ENCODE measurements at places on chromosomes 6 and 20.

GRCh38 chr20:24382743-24383142 is 86.7 kb upstream of the SYNDIG1 start:
- DNase-seq, result no peak

- DNase-seq, result no peak
These were observed 37.8 kb downstream of the RAB44 start for GRCh38 chr6:36735110-36736071.

- DNase-seq, result no peak
These were observed 78.7 kb downstream of the CDH26 start for GRCh38 chr20:60036746-60037499.

DNA sequence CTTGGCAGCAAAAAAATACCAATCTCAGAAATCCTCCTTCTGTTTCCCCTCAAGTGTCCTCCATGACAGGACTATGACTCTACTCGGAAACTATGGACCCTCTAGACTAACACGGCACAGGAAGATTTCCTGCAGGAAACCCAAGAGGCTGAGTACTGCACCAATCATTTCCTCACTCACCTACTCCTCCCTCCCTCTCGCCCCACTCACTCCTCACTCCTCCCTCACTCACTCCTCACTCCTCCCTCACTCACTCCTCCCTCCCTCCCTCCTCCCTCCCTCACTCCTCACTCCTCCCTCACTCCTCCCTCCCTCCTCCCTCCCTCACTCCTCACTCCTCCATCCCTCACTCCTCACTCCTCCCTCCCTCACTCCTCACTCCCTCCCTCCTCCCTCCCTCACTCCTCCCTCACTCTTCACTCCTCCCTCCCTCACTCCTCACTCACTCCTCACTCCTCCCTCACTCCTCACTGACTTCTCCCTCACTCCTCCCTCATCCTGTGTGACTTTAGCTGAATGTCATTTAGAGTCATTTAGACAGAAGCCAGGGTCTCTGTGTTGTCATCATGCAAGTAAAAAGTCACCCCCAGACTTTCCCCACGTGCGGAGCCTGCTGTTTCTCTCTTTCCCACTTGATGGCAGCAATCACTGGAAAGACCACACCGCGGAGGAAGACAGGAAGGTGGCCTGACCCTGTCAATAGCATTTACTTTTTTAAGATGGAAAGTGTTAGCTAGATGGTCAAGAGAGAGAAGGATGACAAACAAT is 226.8 kb upstream of the PDE10A start:
- DNase-seq, result no peak

DNA sequence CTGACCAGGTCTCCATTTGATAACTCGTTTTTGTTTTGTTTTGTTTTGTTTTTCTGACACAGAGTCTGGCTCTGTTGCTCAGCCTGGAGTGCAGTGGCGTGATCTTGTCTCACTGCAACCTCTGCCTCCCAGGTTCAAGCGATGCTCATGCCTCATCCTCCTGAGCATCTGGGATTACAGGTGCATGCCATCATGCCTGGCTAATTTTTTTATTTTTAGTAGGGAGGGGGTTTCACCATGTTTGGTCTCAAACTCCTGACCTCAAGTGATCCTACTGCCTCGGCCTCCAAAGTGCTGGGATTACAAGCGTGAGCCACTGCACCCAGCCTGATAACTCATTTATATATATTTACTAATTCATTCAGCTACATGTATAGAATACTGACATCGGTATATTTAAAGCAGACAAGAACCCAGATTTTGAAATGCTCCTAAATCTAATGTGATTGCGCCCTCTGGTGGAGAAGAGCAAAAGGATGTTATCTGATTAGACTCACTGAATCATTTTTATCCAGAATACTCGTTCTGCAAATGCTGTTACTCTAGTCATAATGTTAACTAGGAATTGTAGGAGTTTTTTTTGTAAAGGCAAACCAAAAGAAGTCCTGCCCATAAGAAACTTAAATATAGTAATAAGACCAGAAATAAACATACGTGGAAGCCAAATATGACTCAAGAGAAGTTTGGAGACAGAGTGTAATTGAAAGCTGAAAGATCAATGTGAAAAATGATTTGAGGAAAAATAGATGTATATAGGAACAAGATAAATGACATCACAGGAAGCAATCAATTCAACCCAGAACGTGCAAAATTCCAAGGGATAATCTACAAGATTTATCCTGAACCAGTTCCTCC is 5.3 kb upstream of the COL12A1 start:
- DNase-seq, result no peak

GRCh38 chr6:7267071-7267465 is 45.9 kb downstream of the SSR1 start:
- no peak for DNase-seq

- DNase-seq, result no peak
These were observed 229.8 kb downstream of the IBTK start for GRCh38 chr6:82017773-82018172.

GRCh38 chr20:63394069-63394919 is 33.1 kb upstream of the CHRNA4 start:
- DNase-seq, result no peak

DNA sequence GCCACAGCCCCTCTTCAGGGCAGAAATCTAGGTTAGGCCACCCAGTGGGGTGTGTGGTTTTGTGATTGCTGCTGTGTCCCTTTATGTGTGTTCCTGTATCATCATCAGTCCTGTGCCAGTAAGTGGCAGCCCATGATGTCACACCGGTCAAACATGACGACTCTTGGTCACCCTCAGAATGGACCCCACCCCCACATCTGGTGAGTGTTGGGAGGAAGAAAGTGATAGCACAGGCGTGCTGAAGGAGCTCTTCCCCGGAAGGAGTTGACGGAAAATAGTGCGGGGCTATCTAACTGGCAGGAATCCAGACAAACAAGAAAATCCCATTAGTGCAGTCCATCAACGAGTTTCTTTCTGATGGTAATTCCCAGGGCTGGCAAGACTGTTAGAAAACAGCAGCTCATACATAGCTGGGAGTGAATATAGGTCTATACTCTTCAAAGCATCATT is 33.4 kb upstream of the IL17A start:
- no peak for DNase-seq

DNA sequence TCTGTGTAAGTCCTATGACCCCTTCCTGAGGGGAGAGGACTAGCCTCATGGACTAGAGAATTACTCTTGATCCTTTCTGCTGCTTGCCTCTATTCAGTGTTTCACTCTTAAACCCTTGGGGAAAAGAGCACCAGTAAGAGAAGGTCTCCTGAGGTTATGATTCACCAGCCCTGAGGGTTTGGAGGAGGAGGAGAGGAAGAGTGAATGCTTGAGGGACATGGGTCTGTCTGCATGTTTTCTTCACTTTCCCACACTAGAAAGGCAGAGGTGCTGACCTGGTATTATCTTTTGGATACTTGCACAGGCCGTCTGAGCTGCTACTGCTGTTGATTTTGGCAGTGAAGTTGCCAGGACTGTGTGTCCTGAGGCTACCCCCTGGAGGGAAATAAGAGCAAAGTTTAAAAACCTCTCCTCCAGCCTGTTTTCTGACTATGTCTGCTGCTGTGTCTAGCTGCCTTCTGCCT is 78.3 kb downstream of the CD109 start:
- no peak for DNase-seq

GRCh38 chr6:166825553-166826145 is 130.7 kb downstream of the RNASET2 start:
- DNase-seq, result no peak

- DNase-seq, result no peak
These were observed 511.8 kb upstream of the ZNF337 start for GRCh38 chr20:26208296-26209091.

GRCh38 chr6:45476341-45476740 is 98.6 kb upstream of the SUPT3H start:
- DNase-seq, result no peak

DNA sequence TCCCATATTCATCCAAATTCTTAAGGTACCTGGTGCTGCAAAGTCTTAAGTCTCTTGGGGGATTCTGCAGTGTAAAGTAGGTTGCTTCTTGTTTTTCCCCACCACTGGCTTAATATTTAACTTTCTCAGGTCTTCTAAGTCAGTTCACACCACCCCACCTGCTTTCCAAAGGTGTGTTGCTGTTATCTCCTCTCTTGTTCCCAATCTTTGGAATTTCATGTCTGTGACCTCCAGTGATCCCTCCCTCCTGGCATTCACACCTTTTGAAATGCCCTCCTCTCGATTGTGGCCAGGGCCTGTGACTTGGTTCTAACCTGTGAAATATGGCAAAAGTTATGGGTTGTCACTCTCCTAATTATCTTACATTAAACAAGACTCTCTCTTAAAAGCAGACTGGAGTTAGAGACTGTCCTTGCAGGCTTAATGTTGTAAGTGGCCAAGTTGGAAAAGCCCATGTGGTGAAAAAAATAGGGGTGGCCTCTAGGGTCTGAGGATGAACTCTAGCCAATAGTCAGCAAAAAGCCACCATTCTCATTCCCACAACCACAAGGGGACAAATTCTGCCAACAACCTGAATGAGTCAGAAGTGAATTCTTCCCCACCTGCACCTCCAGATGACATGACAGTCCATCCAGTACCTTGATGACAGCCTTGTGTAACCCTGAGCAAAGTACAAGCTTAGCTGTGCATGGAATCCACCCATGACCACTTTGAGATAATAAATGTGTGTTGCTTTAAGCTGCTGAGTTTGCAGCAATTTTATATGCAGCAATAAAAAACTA is 45.1 kb downstream of the ADGRF1 start:
- no peak for DNase-seq

- no peak for DNase-seq
These were observed 526.1 kb downstream of the CDH26 start for GRCh38 chr20:60484316-60484715.

- DNase-seq, result no peak
These were observed at the start of gene FLRT3 for GRCh38 chr20:14337400-14338171. FLRT3 (minus strand) TSS chr20:14337612; CDS start chr20:14327506, 10,106 bp downstream.

DNA sequence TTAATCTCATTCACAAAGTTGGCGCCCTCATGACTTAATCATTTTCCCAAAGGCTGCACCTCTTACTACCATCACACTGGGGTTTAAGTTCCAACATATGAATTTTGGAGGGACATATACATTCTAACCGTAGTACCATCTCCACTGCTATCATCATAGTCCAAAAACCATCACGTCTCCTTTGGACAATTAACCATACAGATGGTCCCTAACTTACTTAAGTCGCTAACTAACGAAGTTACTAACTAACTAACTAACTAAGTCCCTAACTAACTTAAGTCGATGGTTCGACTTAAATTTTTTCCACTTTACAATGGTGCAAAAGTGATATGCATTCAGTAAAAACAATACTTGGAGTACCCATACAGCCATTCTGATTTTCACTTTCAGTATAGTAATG is 24.0 kb upstream of the TBC1D22B start:
- no peak for DNase-seq

Measured in stimulated activated CD8-positive, alpha-beta memory T cell treated with anti-CD3 and anti-CD28 coated beads, Interleukin-4, amount 100 ng/mL, for 24 hours (primary cell).